ENCODE measurements at places on chromosomes 12 and 14.

GRCh38 chr12:128339126-128339520, 72.2 kb downstream of the TMEM132C start:
- no peak for DNase-seq

DNA sequence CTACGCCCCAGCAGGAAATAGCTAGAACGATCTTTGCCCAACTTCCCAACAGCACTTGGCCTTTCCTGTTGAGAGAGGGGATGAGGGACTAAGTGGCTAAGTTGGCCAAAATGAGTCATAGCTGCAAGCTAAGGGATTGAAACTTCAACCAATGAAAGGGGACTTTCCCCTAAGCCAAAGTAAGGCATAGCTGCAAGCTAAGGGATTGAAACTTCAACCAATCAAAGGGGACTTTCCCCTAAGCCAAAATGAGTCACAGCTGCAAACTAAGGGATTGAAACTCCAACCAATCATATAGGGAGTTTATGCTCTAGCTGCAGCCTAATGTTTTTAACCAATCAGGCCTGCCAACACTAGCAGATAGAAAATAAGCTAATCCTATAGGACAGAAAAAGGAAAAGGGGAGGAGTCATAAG, 100.5 kb upstream of the SSTR1 start:
- peak; percentile 36 for DNase-seq

GRCh38 chr14:70655110-70655826, 13.6 kb downstream of the TTC9 start:
- DNase-seq = peak; percentile 87

DNA sequence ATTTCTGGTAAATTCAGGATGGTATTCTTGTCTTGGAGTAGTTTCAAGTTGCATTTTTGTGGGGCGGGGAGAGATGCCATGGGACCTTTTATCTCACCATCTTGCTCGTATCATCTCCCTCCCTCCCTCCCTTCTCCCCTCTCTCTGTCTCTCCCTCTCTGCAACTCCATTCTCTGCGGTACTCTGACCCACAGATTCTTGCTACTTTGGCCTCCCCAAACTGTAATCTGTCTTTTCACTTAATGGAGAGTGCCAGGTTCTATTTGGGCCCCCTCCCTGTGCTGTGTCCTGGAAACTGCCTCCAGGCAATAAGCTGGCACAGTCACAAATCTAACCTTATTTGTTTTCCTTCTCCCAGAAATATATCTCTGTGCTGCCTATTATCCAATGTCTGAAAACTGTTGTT, 175.2 kb downstream of the PAWR start:
- DNase-seq = no peak

- no peak for DNase-seq
Measured at GRCh38 chr12:40569626-40570179, 122.5 kb upstream of the CNTN1 start.

DNA sequence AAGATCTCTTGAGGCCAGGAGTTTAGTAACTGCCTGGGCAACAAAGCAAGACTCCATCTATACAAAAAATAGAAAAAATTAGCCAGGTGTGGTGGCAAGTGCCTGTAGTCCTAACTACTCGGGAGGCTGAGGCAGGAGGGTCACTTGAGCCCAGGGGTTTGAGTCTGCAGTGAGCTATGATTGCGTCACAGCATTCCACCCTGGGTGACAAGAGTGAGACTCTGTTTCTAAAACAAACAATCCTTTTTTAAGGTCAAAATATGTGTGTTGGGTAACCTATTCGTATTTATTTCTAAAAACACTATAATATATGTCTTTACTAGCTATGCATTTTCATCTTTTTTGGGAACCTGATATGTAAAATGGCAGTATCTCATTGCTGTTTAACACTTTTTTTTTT, 7.4 kb downstream of the FBXO21 start:
- DNase-seq = no peak

DNA sequence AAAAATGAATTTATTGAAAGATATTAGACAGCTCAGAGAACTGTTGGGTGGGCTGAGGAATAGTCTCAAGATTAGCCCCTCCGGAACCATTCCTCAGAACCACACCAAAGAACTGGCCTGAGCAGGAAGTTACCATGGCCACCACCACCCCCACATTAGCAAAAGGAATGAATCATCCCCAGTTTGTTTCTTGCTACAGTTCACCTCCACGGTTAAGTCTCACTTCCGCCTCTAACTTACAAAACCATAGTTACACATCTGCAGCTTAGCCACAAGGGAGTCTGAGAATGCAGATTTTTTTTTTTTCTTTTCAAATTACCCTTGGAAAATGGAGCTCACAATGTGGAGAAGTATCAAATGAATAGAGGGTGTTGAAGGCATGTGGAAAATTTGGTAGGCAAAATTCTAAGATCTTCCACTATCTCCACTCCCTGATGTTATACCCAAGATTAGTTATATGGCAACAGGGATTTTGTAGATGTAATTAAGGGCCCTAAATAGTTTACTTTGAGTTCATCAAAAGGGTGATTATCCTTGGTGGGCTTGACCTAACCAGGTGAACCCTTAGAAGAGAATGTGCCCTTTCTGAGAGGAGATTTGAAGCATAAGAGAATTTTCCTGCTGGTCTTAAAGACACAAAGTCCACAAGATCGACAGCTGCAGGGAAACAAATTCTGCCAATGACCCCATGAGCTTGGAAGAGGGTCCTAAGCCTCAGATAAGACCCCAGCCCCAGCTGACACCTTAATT, 129.8 kb upstream of the KRR1 start:
- peak; percentile 49 for DNase-seq

DNA sequence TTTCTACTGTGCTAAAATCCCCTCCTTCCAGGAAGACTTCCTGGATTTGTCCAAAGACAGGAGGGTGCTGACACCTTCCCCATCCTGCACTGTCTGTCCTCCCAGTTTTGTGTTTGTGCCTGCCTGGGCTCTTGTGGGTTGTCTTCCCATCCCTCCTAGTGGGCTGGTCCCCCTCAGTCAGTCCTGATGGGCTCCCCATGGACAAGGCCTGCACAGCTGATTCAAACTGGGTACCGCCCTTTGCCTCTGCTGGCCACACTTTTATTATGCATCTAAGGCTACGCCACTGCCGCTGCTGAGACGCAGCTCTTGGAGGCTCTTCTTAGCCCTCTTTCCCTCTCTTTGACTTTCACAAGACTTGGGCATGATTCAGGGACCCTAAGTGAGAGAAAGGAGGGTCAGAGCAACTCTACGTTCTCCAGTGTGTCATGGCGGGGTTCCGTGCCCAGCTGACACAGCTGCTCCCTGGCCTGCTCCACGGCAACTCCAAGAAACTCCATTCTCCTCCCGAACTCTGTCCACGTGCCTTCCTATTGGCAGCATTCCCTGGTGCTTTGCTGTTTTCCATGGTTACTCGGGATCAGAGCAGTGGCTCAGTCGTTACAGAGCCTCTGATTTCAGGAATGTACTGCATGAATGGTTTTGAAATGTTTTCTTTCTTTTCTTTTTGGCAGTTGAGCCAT, 3.8 kb upstream of the KRT85 start:
- no peak for DNase-seq

DNA sequence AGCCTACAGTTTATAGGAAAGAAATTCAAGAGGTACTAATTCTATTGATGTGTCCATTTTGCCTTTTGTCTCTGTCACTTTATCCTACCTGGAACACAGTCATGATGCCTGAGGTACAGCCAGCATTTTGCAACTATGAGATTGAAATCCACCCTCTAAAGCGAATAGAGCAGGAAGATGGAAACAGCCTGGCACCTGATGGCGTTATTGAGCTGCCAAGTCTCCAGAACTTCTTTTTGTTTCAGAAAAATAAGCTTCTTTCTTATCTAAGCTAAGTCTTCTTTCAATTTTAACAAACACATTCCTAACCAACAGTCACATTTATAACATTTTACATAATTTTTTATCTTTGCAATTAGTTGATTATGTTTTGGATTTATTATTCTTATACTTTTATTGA, 182.1 kb downstream of the PAWR start:
- DNase-seq = no peak

DNA sequence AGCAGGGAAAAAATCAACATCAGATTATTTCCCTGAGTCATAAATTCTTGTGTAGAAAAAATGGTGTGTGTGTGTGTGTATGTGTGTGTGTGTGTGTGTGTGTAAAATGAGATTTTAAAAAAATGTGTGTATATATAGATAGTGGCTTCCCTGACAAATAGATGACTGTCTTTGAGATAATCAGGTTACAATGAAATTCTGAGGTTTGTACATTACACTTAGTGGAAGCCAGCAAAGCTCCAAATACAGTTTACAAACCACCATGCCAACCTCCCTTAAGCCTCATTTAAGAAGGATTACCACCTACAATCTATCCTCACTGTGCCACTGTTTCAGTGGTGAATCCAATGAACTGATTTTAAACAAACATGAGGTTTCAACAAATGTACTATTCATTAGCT, 93.8 kb downstream of the MED13L start:
- peak; percentile 10 for DNase-seq

- no peak for DNase-seq
Measured at GRCh38 chr12:56763753-56764657, 881 bp downstream of the HSD17B6 start.

DNA sequence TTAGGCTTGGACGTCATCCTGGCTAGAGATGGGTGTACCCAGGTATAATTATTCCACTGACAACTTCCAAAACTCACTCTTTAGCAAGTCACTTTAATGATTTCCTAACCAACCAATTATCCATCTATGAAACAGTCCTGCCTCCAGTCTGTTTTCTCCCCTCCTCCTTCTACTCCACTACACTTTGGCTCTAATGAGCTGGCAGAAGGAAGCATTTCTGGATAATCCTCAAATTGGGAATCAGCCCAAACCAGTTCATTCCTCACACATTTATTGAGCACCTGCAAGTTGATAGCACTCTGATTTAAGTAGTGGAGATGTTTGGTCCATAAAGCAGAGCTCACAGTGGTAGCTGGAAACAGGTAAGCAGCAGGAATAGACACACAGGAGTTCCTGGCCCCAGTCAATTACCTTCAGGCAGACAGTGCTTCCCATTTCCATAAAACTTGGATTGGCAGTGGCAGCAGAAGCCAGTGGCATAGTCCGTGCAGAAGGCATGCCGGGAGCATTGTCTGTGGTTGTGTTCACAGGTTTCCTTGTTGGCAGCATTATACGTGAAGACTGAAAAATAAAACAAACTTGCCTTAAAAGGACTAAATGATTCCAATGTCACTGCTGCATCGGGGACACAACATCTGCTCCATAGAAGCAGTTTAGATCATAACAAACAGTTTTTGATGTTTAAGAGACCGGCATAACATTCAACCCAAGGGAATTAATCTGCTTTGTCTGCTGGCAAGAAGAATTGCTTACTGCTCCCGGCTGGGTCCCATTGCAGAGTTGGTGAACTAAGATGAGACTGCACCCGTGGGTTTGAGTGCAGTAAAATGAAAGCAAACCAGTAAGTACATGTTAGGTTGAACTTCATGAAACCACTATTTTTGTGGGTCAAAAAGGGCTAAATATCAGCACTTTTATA, 26.2 kb downstream of the NID2 start:
- no peak for DNase-seq

DNA sequence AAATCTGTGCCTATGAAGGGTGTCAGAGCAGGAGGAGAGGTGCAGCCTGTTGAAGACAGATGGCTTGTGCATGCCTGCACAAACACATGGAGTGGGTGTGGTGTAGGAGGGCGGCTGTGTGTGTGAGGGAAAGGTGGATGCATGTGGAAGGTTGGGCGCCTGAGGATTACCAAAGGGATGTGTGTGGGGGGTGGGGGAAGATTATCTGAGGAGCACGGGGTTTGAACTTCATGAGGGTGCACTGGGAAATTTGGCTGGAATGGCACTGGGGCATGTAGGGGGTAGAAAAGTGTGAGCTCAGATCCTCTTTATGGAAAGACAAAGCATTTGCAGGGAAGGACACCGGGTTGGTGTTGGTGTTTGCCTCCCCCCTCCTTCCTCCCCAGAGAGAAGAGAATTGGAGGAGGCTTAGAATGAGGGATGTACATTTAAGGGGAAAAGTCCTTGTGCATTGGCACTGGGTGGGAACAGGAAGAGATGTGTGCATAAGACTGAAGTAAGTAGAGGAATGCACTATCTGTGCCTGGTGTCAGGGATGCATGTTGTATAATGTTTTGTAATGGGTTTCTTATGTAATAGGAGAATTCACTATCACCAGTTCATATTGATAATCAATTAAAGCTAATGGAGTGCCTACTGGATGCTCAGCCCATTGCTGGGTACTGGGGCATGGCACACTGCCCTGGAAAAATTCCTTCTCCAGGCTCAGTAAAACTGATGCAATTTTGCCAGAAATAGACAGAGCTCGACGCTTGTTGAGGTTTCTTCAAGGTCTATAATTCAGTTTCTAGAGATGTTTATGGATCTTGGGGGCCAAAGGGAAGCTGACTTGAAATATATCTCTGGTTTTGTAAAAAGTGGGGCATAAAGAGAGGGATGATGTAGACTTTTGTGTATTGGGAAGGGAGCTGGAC, 3.0 kb downstream of the NTF3 start:
- DNase-seq = no peak

- no peak for DNase-seq
Measured at GRCh38 chr12:32467959-32468863, 68.9 kb downstream of the FGD4 start.

GRCh38 chr14:101068313-101069227, 165.0 kb upstream of the RTL1 start:
- DNase-seq = no peak

DNA sequence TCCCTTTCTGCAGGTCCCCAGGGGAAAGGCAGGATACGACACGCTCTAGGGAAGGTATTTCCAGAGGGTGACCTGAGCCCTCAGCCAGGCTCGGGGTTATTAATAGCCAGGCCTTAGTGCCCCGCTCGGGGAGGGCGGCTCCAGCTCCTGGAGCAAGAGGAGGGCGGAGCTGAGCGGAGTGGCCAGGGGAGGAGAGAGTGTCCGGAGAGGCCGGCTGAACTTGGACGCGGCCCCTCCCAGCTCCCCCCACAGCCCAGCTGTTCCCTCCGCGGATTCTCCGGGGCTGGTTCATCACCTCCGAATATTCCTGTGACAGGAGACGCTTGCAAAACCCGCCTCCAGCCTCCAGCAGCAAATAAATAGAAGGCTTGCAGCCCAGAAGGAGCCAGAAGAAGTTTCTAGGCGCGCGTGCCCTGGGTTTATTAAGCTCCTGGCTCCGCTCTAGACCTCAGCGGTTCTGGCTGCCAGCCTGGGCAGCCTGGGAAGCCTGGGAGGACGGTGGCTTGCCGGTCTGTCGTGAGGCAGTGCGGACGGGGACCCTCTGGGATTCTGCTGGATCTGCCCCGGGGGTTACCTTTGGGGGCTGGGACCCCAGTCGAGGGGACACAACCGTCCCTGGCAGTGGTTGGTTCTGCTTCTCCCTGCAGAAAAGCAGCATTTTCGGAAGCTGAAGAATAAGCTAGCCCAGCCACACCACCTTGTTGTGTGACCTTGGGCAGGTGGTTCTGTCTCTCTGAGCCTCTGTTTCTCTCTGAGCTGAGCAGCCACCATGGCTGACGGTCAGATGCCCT, at the start of gene HSPB8:
HSPB8 (plus strand) TSS at position 388 of the 791 bp plus-strand sequence; CDS start at position 770, 382 bp downstream.
- no peak for DNase-seq

GRCh38 chr12:1808036-1808797, 12.1 kb upstream of the LRTM2 start:
- no peak for DNase-seq

- no peak for DNase-seq
Measured at GRCh38 chr14:38056270-38056669, 151.4 kb upstream of the SSTR1 start.
